Activated naive CD4-positive, alpha-beta T cell (primary cell): ENCODE measurements at places on chromosomes 7 and 10.

DNA sequence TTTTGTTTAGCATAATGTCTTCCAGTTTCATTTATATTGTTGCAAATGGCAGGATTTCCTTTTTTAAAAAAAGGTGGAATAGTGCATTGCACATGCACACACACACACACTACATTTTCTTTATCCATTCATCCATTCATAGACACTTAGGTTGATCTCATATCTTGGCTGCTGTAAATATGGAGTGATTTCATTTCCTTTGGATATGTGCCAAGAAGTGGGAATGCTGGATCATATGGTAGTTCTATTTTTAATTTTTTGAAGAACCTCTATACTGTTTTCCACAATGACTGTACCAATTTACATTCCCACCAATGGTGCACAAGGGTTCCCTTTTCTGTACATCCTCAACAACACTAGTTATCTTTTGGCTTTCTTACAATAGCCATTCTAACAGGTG lies 68.9 kb downstream of the EBLN1 start:
- DNase-seq: no peak

DNA sequence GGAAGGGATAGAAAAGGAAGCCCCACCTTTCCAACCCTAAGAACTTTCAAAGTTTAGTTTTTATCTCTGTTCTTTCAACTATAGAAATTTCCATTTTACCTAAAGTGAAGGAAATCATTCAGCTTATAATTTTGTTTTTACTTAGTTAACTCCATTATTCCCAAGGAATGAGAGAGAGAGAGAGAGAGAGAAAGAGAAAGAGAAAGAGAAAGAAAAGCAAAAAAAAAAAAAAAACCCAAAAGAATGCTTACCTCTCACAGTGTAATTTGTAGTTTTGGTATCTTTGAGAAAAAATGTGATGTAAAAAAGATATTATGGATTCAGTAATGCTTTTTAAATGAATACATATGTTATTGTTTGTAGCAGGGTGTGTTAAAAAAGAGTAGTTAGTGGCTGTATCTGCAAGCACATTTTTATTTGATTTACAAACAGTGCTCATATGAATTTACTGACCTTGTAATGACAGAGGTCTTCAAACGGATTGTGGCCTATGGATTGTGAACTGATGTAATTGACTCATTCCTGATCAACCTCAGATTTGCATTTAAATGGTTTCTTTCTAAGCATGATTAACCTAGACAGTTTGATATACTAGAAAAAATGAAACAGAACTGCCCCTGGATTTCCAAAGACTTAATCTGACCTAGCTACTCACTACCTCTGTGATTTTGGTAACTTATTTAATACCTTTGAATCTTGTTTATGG lies 64.9 kb downstream of the LCOR start:
- DNase-seq: no peak

- DNase-seq: no peak
Measured at GRCh38 chr7:139297795-139298194, 43.3 kb upstream of the FMC1 start.

DNA sequence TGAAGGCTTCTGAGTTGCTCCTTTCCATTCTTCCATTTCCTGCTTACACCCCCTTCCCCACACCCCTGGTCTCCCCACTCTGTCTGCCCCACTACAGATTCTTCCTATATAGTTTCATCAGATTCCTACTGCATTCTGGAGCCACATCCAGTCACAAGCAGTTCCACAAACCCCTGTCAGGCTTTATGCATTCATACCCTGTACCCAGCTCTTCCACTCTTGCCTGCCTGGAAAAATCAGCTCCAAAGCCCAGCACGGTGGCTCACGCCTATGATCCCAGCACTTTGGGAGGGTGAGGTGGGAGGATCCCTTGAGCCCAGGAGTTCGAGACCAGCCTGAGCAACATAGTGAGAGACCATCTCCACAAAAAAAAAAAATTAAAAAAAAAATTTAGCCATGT lies 60.4 kb downstream of the C10orf67 start:
- no peak for DNase-seq

- no peak for DNase-seq
Measured at GRCh38 chr7:35405461-35405860, 151.6 kb upstream of the TBX20 start.

- DNase-seq: no peak
Measured at GRCh38 chr7:151813997-151814396, 62.9 kb downstream of the PRKAG2 start.

DNA sequence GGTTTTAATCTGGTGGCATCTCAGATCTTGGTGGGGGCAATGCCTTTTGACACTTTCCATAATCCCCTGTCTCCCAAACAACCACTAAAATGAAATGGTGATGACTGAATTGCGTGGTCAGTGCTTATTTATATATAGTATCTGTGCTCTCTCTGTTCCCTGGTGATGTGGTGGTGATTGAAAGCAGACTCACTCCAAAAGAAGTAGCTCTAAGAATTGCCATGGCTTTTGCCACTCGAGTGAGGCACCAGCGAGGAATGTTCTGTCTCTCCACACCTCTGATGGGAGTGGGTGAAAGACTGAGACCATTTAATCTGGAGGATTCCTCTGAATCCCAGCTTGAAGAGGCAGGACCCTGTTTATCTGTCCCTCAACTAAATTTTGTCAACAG lies 2.8 kb downstream of the DUSP5 start:
- DNase-seq: no peak

- no peak for DNase-seq
Measured at GRCh38 chr10:18219146-18219545, 78.9 kb downstream of the CACNB2 start.

DNA sequence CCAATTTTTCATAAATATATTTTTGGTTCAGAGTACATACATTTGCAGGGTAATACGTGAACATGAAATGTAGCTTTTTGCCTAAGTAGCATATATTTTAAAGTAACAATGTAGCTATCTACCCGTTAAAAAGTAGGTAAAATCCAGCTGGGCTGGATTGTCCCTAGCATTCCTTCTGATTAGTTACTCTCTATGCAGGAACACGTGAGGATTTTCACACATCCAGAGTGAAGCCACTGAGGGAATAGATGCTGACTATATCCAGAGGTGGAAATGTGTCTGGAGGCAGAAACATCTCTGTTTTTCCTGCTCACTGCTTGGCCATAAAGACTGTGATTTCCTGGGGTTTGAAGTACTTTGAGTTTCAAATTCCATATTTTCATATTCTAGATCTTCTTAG lies 338.9 kb upstream of the KIAA1217 start:
- no peak for DNase-seq

DNA sequence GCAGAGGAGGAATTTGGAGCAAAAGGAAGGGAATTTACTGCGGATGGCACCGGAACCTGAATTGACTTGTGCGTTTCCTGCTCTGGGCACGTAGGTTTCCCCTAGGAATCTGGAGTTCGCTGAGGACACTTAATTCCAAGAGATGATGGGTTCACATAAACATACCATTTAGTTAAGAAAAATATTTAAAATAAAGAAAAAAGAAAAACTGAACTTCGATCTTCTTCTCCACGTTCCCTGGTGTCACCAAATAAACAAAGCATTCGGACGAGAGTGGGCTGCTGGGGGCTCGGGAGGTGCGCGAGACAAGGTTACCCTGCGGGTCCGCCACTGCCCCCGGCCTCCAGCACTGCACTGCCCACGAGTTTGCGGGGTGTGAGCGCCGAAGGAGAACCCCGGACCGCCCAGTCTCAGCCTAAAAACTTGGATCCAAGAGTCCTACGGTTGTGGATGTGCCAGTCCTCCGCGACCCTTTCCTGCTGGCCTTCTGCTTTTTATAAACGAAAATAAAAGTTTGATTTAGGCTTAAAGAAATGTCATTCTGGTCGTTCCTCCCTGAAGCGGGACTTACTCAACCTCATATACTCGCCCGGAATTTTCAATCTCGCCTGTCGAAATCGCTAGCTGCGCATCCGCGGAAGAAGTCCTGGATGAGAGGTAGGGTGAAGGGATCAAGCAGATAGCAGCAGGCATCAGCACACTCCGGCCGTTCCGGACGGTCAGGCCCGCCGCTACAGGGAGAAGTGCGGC lies 30.3 kb downstream of the SKIDA1 start:
- no peak for DNase-seq

DNA sequence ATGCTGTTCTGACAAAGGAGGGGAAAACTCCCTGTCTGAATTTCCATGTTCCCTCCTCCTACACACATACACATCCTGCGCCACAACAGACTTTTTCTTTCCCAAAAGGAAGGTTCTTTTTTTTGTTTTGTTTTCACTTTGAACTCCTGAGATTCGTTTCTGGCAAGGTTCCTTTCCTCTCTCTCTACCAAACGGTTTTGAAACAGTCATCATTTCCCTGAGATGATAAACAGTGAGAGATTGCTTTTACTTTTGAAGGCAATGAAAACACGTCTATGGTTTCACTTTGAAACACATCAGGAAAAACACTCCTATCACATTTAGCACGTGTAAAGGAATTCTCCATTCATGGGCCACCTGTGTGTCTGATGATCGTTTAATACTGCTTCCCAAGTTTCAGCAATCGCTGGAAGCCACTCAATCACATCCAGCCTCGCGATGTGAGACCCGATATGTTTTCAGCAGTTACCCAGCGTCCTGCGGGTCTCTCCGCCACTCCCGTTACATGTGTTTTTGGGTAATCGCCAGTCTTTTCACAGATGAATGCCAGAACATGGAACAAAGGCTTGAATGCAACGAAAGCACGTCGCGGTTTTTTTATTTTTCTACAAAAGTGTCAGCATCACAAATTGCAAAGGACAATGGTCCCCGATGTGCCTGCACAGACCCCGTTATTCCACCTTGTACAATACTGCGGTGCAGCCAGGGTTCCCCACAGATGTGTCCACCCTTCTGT lies 62.8 kb upstream of the CUX1 start:
- no peak for DNase-seq

DNA sequence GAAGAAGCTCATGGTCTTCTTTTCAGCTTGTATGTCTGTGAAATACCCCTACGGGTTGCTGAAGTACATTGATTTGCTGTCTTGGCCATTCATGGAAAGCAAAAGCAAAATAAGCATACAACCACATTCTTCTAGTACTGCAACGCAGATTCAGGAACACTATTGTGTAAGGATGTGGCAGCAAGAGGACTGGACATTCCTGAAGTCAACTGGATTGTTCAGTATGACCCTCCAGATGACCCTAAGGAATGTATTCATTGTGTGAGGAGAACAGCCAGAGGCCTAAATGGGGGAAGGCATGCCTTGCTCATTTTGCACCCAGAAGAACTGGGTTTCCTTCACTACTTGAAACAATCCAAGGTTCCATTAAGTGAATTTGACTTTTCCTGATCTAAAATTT lies 133.4 kb upstream of the ANKRD1 start:
- no peak for DNase-seq

DNA sequence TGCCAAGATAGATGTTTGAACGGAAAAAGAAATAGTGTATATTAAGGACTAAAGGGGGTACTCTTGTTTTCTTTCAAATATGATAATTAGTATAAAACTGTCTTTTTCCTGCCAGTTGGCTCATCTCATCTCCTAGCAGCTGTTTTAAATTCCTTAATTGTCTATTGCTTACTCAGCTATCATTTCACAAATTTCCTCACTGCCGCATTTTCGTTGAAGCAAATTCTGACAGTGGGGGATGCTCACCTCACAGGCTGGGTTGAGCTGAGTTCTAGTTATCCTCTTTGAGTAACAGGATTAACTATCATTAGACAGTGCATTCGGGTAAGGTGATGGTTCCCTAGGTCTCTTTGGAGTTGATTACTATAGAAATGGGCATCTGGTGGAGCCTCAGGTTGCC lies 592.0 kb downstream of the AUTS2 start:
- no peak for DNase-seq

- DNase-seq: no peak
Measured at GRCh38 chr7:122802301-122802751, 83.9 kb downstream of the CADPS2 start.

DNA sequence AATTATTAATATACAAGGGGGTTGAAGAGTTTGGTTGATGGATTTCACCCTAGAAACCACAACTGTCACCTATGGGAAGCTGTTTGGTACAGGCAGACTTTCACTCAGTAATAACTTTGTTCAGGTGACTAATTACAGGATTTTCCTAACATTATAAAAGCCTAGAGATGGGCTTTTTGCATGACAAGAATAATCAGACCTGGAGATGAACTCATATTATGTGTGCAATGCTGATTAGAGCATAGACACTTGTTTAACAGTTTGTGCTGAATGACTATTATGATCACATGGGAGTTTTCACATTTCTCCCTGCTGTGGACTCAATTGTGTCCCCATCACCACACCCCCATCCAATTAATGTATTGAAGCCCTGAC lies 90.2 kb upstream of the STEAP4 start:
- no peak for DNase-seq

DNA sequence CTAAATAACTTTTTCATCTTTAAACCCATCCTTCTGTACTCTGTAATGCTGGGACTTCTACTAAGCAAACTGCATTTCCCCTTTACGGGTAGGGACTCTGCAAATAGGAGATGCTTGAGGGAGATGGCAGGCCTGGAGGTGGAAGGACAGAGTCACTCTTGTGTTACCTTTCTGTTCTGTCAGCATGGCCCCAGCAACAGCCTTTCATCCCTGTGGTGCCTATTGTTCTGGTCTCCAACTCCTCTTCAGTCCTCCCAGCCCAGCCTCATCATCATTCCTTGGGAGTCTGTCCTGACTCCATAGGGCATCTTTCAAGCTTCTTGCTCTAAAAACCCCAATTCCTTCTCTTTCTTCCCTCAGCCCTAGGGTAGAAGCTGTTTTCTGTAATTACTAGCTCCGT lies 230.0 kb downstream of the SNX13 start:
- DNase-seq: no peak

- no peak for DNase-seq
Measured at GRCh38 chr7:96402913-96403312, 81.0 kb upstream of the SLC25A13 start.

DNA sequence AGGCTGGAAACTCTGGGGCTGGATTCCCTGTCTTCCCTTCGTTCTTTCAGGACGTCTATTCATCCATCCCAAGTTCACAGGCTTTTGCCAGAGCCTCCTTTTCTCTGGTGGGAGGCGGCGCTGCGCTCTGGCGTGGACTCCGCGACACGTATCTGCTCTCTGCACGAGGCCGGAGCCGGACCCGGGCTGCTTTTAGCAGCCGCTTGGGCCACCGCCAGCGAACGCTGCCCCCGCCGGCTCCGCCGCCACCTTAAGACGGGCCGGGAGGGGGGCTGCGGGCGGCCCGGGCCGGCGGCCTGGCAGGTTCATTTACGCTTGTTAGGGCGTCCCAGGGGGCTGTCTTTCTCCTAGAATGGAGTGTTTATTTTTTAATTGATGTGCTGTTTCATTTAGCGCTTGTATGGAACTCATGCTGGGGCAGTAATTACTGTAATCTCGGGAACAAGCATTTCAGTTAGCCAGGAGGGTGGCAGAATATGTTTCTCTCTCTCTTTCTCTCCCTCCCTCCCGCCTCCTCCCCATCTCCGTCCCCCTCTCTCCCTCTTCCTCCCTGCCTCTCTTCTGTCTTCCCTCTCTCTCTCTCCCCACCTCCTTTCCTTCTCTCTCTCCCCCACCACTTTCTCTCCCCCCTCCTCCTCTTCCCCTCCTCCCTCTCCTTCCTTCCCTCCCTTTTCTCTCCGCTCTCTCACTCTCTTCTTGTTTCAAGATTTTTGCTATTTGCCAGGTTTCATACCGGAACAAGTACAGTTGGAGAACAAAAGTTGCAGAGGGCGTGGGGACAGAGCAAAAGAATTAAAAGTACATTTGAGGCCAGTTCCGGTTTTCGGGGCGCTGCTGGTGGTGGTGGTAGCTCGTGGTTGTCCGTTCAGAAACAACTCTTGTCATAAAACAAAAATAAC lies 1.3 kb upstream of the FZD8 start:
- DNase-seq: no peak
